ENCODE measurements at places on chromosomes 3 and 15.

- ATAC-seq: no peak
Measured at GRCh38 chr15:66866656-66867055, 164.6 kb downstream of the SMAD6 start.

- ATAC-seq: peak; percentile 86
Measured at GRCh38 chr15:81176291-81176893, 20.3 kb upstream of the IL16 start.

GRCh38 chr15:63157891-63158431, 684 bp upstream of the RPS27L start:
- peak; percentile 67 for ATAC-seq

DNA sequence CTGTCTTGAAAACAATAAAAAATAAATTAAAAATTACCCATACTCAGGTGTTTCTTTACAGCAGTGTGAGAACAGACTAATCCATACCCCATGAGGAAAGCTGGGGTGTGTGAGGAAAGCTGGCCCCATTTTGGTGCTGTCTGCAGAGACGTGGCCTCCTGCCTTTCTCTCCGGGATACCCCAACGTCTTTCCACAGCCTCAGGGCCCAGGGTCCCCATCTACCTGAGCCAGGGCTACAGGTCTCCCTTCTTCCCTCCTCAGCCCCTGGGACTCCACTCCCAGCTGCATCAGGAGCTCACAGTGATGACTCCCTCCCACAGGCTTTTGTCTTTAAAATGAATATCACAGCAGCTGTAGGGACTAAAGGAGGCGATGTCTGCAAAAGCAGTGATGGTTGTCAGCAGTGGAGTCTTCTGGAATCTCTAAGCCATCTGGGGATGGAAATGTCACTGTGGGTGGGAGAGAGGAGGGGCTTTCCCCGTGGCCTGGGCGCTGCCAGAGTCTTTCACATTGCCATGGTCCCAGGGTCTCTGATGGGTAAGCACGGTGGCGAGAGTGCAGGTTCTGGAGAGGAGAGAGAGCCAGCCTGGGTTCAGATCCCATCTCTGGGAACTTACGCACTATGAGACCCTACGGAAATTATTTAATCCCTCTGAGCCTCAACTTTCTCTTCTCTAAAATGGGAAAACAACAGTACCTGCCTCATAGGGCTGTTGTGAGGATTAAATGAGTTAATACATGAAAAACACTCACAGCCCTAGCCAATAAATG, 259.3 kb downstream of the PLCL2 start:
- ATAC-seq: no peak

GRCh38 chr3:18634461-18634860, 209.3 kb upstream of the SATB1 start:
- ATAC-seq: no peak

- ATAC-seq: no peak
Measured at GRCh38 chr15:77029166-77030047, 34.5 kb downstream of the PSTPIP1 start.

DNA sequence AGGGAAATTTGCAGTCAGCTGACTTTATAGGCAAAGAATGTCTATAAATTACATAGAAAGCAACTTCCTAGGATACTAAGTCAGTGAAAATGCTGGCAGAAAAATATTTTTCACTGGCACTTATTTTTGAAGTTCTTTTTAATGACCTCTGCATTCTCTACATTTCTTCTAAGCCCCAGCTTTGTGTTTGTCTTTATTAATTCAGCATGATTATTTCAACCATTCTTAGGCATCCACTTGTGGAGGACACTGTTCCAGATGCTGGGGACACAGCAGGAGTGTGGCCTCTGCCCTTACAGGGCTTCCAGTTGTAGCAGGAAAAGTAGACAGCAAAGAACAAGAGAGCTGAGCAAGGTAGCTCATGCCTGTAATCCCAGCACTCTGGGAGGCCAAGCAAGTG, 15.0 kb downstream of the LRRK1 start:
- ATAC-seq: no peak

- ATAC-seq: peak; percentile 68
Measured at GRCh38 chr15:32651229-32651837, 9.8 kb downstream of the SCG5 start.

DNA sequence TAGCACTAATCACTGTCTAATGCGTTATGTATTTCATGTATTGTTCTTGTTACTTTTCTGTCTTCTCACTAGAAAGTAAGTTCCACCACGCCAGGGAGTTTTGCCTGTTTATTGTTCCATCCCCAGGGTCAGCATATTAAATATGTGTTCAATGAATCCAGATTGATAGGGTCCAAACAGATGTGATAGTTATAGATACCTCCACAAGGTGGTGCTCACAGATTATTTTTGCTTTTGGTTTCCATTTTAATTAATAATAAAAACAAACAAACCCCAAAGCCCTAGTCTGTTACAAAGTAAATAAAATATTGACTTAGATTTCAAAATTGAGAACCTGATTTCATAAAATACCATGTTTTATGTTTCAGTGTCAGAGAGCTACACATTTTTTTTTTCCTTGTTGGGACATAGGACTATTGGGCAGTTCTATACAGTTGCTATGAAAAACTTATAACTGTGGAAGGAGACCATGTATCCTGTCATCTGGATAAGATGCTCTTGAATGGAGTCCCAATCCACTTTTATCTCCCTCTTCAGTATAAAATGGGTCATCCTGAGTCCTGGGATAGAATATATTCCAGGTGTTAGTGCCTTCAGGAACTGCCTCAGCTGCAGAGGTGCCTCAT, 12.4 kb downstream of the OTOL1 start:
- ATAC-seq: no peak

GRCh38 chr3:153967260-153967659, 153.9 kb upstream of the ARHGEF26 start:
- ATAC-seq: no peak

GRCh38 chr3:177338697-177339219, 141.5 kb upstream of the TBL1XR1 start:
- ATAC-seq: peak; percentile 24

- ATAC-seq: no peak
Measured at GRCh38 chr3:59240666-59241255, 190.9 kb upstream of the CFAP20DC start.
